ENCODE measurements at places on chromosomes 13 and 19. TPM values are rescaled to one million over a fixed set of nuclear protein-coding genes. Genes with fewer than 3 reads are reported as not detected.

DNA sequence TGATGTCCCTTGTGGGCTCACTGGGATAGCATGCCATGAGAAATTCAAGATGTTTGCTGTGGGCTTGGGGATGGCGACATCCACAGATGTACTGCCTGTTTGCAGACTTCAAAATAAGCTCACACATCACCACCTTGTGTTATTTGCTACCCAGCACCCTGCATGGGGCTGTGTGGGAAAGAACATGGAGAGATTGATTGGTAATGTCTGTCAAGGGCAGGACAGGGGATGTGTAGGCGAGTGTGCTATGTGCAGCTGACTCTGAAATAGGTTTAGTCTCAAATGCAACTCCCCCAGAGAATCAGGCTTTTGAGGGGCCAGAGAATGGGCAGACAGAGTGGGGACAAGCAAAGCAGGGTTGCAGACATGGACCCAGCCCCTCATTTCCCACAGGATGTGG lies 24.7 kb downstream of the PNPLA6 start:
- no peak for DNase-seq

DNA sequence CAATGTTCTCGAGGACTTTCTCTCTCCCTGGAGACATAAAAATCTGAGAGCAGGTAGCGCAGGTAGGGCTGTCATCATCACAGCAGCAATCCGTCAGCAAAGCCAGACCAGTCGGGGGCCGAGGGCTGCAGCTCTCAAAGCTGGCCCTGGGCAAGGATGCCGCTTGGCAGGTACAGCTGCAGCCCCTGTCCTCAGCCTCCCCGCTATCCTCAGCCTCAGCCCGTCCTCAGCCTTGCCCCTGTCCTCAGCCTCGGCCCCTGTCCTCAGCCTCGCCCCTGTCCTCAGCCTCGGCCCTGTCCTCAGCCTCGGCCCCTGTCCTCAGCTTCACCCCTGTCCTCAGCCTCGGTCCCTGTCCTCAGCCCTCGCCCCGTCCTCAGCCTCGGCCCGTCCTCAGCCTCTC lies 10.9 kb downstream of the C13orf46 start:
- DNase-seq, result no peak

GRCh38 chr19:38663957-38664502 lies 16.6 kb downstream of the ACTN4 start:
- DNase-seq, result no peak

Gene MRPL4
- 28.4 TPM for total RNA-seq

GRCh38 chr19:19591133-19591825 lies 27.2 kb downstream of the PBX4 start:
- DNase-seq, result no peak

GRCh38 chr13:24887759-24888158 lies 123.8 kb downstream of the RNF17 start:
- DNase-seq, result no peak

DNA sequence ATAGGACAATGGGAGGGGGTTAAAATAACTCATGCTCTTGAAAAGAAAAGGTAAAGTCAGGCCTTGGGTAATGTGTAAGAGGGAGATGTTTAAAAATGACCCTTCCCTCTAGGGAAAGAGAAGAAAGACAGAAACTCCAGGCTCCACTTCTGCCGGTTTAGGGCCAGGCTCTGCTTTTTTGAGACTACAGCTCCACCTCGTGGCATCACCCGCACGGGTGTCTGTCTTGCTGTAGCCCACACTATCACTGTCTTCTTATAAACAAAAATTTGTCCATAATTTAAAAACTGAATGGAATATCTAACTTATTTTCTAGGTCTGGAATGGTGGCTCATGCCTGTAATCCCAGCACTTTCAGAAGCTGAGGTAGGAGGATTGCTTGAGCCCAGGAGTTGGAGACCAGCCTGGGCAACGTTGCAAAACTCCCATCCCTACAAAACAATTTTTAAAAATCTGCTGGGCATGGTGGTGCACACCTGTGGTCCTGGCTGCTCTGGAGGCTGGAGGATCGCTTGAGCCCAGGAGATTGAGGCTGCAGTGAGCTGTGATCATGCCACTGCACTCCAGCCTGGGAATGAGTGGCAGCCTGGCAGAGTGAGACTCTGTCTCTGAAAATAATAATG lies 65.1 kb upstream of the GTF3A start:
- no peak for DNase-seq

DNA sequence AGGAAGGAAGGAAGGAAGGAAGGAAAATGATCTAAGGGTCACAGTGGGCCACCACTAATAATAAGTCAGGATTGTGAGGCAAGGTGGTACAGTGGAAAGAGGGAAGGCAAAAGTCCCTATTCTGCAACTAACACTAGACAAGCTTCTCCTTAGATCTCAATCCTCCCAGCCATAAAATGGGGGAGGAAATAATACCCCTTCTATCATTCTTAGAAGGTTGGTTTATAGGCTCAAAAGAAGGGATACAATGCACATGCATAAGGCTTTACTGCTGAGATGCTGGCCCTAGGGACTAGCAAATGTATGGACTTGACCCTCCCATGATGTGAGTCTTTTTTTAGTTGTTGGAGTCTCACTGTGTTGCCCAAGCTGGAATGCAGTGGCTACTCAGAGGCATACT lies 167.7 kb upstream of the ZNF507 start:
- DNase-seq, result no peak

DNA sequence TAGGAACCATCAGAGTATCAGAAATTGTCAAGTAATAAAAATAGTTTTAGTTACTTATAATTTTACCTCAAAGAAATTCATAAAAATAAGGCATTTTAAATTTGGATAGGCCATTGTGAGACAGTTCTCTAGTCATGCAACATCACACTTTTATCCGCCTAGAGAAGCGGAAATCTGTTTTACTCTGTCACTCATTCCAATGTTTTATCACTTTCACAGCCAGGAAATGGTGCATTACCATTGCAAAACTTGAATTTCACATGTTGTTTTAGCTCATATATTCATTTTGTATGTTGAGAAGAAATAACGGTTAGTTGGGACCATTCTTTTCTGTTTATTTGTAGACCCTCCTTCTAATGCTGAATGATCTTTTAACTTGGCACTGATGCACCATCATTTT lies 427.2 kb downstream of the GPC6 start:
- no peak for DNase-seq

DNA sequence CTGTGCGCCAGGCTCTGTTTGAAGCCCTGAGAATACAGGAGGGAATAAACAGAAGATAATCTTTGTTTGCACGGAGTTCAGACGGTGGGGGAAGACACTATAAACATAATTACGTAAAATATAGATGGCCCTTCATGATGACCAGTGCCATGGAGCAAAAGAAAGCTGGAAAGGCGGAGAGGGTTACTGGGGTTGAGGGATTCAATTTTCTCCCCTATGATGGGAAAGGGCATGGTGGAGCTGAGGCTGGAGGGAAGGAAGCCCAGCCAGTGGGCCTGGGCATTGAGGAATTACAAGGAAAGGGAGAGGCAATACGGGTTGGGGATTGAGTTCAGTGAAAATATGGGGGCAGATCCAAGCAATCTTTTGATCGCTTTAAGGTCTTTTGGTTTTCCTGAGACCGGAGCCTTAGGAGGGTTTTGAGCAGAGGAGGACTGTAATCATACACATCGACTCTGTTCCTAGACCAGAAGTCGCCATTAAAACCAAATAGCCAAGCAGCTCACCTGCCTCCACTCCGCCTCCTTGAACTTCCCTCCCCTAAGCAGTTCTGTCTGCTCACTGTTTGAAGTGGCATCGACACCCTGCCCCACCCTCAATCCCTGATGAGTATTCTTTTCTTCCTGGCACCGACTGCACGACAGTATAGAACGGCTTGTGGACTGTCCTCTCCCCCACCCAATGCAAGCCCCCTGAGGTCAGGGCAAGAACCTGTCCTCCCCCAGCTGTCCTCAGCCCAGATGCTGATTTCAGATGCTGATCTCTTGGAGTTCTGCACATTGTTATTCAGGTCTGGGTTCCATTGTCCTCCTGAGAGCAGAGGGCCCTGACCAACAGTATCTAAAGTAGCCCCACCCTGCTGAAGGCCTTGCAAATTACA lies 813 bp upstream of the ZNF296 start:
- no peak for DNase-seq

GRCh38 chr19:47032171-47032811 lies 12.7 kb downstream of the NPAS1 start:
- DNase-seq, result no peak

DNA sequence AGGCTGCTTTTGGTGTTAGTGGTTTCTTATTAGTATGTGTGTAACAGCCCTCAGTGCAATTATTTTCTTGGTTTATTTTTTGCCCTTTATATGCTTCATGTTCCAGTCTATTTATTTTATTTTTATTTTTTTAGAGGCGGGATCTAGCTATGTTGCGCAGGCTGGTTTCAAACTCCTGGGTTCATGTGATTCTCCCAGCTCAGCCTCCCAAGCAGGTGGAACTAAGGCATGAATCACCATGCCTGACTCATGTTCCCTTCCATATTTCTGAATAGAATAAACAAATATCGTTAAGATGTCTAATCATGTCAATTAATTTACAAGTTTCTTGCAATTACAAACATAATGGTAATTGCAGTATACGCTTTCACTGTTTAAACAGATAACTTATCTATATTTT lies 11.7 kb downstream of the SKA3 start:
- DNase-seq, result no peak

- no peak for DNase-seq
Measured at GRCh38 chr19:47026889-47027288, 7.3 kb downstream of the NPAS1 start.

GRCh38 chr19:7590256-7590655 lies 5.4 kb upstream of the CAMSAP3 start:
- DNase-seq, result no peak

DNA sequence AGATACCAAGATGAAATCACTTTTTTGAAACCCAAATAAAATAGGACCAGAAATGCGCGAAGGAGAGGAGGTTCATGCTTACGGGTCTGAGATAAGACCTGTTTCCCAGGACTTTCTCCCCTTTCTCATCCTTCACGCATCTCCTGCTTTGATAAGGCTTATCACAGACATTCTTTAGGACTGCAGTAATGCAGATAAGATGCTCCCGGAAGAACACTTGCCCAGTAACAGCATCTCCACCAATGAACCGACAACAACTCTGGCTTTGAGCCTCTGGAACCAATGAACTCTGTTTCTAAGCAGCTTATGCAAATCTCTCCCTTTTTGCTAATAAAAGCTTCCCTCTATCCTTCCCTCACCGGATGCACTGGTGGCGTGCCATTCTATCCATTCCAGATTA lies 783.4 kb upstream of the ARGLU1 start:
- no peak for DNase-seq

GRCh38 chr13:73000027-73000674 lies 58.7 kb upstream of the KLF5 start:
- DNase-seq, result no peak

Gene PTGIR
- total RNA-seq, result 106 TPM

Gene BLOC1S3
- 20.7 TPM for total RNA-seq

Gene GNG7
- total RNA-seq, result 2.3 TPM

Gene KASH5
- not detected for total RNA-seq

DNA sequence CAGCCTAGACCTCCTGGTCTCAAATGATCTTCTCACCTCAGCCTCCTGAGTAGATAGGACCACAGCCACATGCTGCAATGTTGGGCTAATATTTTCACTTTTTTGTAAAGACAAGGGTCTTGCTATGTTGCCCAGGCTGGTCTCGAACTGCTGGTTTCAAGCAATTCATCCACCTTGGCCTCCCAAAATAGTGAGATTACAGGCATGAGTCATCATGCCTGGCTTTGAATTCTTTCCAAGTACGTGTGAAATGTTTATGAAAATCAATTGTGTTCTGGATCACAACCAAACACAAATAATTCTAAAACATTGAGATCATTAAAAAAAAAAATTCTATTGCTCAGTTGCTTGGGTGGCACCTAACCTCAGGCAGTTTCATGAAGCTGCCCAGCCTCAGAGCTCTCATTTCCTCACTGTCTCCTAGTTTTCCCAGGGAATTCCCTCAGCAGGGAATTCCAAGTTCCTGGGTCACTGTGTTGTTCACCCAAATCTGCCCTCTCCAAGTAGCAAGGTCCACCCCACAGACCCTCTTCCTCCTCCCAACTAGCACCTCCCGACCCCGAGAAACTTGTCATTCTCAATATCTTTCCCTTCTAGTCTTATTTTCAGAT lies 44.8 kb downstream of the ING1 start:
- no peak for DNase-seq

Gene RFPL4A
- not detected for total RNA-seq

DNA sequence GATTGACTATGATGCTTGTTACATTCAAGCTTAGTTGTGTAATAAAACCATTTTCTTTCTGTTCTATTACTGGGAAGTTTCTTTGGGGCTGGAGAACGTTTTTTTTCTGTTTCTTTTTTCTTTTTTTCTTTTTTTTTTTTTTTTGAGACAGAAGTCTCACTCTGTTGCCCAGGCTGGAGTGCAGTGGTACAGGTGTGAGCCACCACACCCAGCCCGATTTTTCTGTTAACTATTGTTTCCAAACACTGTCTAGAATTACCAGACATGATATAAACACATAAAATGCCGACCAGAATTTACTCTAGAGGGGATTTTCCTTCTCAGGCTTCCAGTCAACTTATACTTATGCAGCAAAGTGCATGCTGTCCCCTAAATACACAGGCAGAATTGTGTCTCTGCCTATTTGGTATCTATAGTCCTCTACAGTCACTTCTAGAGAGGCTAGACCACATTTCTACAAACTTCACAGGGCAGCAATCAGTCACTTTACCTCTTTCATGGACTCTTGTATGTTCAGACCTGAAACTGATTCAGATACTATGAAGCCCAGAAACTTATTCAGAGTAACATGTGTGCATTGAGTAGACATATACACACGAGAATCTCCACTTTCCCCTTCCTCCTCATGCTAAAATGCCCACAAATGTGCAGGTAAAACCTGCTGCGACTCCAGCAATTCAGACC lies 121.2 kb downstream of the ZNF737 start:
- no peak for DNase-seq

DNA sequence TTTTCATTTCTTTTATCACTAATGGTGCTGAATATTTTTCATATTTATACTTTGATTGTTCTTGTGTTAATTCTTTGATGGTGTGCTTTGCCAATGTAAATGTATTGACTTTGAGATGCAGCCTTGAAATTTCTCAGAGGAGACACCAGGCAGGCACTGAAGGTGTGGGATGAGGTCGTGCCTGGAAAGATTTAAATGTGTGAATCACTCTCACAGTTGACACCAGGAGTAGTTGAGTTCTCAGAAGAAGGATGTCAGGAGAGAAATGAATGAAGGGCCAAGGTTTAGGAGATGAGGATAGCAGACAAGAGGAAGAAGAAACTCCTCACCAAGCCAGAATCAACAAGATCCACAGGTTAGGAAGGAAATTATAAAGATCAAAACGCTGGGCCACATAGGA lies 10.1 kb upstream of the KL start:
- DNase-seq, result no peak

Gene CEACAM19
- 3.4 TPM for total RNA-seq

Gene FFAR2
- not detected for total RNA-seq

Gene KIR2DL1
- total RNA-seq, result not detected

All from thoracic aorta (tissue), 2 donors.